Hippocampal formation (tissue), 2 donors: ENCODE measurements at places on chromosomes 2 and 18.

DNA sequence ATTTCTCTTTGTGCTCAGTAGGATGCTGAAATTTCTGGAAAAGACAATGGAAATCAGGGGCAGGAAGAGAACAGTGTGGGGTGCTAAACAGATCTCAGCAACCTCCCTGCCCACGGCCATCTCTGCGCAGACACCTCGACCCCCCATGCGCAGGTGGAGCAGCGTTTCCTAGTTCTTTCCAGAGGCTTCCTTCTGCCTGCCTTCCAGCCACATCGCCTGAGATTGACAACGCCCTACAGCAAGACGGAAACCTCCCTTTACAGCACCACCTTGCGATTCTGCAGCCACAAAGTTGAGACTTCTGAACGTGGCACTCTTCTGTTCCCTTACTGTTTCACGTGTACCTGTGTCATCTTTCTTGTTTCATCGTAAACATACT is 31.4 kb upstream of the CASP8 start:
- no peak for DNase-seq

GRCh38 chr2:25334482-25334881 is 7.2 kb downstream of the DNMT3A start:
- DNase-seq, result no peak

- DNase-seq, result no peak
Measured at GRCh38 chr18:78814766-78815165, 164.9 kb upstream of the SALL3 start.

DNA sequence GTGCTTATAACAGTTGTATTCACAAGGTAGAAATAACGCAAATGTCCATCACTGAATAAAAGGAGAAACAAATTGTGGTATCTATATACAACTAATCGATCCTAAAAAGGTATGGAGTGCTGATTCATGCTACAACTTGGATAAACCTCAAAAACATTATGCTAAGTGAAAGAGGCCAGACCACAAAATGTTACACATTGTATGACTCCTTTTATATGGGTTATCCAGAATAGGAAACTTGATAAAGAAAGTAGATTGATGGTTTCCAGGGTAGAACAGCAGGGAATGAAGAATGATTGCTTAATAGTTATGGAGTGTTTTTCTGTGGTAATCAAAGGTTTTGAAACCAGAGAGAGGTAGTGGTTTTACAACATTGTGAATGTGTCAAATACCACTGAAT is 432.2 kb upstream of the TRIB2 start:
- no peak for DNase-seq

- DNase-seq, result no peak
Measured at GRCh38 chr2:62074233-62074632, 121.7 kb upstream of the B3GNT2 start.

- DNase-seq, result no peak
Measured at GRCh38 chr2:7952046-7952745, 729.7 kb upstream of the ID2 start.

- no peak for DNase-seq
Measured at GRCh38 chr2:98547092-98547790, 61.1 kb downstream of the COA5 start.

DNA sequence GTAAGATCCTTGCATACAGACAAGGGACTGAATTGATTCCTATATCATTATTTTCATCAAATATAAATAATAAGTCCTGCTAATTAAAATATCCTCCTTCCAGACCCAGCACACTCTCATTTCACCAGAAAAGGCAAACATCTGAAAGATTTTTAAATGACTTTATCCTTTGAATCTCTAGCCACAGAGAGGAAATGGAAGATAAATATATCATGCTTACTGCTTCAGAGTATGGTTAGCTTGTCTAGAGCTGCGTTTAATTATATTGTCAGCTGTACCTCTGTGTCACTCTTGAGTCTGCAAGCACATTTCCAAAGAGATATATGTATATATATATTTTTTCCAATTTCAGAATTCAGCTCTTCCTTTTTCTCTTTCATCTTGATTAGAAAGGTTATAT is 232.7 kb downstream of the TRIB2 start:
- no peak for DNase-seq

- no peak for DNase-seq
Measured at GRCh38 chr2:207974216-207974605, 51.1 kb downstream of the PLEKHM3 start.

GRCh38 chr18:45110577-45111501 is 430.2 kb downstream of the SETBP1 start:
- no peak for DNase-seq

DNA sequence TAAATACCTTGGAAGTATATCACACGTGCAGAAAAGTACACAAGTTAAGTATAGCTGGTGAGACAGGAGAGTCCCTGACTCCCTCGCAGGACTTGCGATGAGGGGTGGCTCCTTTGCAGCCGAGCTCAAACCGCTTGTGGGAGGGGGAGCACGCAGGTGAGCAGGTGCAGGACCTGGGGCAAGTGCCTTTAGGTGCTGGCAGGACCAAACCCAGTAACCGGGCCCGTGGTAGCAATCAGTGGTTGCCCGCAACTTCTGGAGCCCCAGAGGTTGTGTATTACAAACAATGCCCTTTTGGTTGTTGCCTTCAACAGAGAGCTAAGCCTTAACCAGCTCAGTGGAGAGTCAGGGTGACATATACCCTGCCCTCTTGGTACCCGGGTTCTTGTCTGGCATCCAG is 132.8 kb downstream of the PARD3B start:
- DNase-seq, result no peak

DNA sequence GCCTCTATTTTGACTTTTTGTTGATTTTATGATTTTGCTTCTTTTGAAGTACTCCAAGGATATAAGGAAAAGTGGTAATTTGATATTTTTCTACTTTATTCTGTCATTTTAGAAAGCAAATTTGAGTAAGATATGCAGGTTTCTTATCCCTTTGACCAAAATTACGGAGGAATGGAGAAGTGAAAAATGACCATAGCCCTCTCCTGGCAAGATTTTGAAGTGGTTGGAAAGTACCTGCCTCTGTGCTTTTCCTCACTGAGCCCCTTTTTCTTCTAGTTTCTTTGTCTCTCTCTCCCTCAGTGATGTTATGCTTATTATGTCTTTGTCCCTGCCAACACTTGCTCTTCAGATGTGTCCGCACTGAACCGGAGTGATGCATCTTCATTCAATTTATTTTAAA is 898.1 kb downstream of the EPHA4 start:
- no peak for DNase-seq

DNA sequence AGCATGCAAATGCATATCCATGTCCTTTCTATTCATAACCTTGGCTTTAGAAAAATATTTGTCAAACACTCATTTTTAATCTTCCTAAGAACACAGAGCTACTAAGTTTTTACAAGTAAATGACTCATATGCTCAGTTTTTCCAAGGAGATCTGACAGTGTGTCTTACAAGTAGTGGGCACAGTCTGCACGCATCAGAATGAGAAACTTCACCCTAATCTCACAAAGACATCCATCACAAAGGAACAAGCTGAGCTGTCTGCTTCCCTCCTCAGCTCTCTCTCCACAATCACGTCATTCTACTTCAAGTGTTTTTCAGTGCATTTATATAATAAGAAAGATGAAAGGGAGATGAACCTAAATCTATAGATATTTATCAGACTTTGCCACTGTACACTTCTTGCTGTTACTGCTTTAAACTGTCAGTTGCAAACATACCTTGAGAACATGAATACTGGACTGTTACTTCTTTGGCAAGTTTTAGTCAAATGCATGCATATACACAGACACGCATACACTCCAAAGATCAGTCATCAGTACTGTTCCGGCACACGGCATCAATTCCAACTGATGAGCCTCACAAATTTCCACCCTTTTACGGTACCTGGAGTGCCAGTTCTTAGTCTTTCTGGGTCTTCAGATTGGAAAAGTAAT is 75.7 kb downstream of the RBMS1 start:
- no peak for DNase-seq

GRCh38 chr2:51368250-51368649 is 336.3 kb upstream of the NRXN1 start:
- no peak for DNase-seq

- DNase-seq, result no peak
Measured at GRCh38 chr2:160039166-160039903, 23.1 kb downstream of the PLA2R1 start.

GRCh38 chr2:190574169-190574568 is 39.6 kb upstream of the NEMP2 start:
- DNase-seq, result no peak

DNA sequence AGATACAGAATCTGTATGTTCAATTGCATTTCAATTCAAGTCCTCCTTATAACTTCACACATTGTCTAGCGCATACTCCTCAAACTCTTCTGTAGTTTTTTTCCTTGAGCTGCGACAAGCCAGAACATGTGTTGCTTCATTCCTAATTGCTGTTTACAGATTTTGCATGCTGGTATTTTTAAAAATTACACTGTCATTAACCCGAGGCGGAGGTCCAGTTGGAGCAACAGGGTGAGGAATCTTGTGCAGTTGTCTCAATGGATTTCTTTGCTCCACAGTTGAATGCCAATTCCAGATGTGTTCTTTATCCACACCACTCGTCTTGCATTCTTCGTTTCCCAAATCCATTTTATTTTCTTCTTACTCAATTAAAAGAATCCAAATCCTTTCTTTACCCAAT is 16.4 kb upstream of the SERPINB13 start:
- no peak for DNase-seq

DNA sequence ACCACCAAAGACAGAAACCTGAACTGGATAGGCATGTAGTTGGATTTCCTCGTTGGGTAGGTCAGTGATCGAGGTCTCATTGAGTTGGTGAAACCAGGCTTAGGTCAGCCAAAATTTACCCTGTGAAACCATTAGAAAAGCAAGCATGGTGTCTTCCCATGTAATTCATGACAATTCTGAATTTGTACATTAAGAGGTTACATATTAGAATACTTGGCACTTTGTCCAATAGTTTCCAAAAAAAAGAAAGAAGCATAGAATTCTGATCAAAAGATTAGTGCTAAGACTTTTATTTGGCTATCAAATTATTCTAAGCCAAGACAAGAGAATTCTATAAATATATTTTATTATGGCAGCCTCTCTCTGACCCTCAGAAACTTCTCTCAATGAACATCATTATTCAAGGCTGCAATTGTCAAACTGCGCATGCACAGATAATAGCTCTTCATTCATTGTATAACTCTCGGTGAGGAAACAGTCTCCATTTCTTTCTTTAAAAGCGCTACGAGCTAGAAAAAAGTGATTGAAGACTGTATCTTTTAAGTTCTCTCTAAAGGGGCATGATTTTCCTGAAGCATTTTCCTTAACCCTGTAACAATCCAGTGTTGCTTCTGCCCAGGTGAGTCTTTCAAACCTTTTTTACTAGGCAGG is 79.1 kb upstream of the MYCN start:
- DNase-seq, result no peak

- no peak for DNase-seq
Measured at GRCh38 chr2:54341656-54342055, 85.6 kb upstream of the TSPYL6 start.

- DNase-seq, result no peak
Measured at GRCh38 chr2:60214626-60214875, 338.9 kb downstream of the BCL11A start.

DNA sequence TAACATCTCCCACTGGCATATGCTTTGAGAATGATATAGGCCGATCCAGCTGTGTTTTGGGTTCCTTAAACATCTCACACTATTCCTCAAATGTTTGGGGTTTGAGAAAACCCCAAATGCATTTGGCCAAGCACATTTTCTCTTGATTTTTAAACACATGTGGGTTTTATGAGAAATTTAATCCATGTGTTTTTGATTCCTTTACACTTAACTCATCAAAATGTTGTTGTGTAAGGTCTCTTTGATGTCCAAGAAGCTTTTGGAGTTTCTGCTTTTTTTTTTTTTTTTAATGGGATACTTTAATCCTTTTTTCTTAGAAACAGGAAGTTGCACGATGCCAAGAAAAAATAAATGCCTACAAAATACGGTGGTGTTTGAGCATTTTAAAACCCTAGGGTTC is 339.8 kb upstream of the TCF4 start:
- no peak for DNase-seq

DNA sequence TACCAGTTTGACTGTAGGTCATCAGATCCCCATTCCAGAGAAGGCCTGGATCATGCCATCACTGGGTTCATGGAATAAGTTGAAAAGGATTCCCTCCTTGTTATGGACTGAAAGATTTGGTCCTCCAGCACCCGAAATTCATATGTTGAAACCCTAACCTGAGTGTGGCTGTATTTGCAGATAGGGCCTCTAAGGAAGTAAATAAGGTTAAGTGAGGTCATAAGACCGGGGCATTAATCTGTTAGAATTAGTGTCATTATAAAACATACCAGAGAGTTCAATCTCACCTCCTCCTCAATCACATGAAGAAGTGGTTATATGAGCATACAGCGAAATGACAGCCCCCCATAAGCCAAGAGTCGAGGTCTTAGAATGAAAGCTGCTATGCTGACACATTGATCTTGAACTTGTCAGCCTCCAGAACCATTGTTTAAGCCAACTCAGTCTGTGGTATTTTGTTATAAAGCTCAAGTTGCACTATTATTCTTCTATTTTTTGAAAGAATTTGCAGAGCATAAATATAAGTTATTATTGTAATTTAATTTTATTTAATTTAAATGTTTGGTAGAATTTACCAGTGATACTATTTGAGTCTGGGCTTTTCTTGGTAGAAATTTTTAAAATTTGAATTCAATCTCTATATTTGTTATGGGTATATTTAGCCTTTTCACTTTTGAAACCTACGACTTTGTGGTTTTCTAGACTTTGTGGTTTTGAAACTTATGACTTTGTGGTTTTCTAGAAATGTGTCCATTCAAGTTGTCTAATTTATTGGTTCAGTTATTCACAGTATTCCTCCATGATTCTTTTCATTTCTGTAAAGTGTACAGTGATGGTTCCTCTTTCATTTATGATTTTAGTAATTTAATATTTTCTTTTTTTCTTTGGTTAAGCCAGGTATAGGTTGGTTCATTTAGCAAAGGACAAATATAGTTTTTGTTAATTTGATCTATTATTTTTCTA is 1206.7 kb upstream of the CDH2 start:
- no peak for DNase-seq

- DNase-seq, result no peak
Measured at GRCh38 chr2:20384953-20385352, 34.3 kb upstream of the PUM2 start.

DNA sequence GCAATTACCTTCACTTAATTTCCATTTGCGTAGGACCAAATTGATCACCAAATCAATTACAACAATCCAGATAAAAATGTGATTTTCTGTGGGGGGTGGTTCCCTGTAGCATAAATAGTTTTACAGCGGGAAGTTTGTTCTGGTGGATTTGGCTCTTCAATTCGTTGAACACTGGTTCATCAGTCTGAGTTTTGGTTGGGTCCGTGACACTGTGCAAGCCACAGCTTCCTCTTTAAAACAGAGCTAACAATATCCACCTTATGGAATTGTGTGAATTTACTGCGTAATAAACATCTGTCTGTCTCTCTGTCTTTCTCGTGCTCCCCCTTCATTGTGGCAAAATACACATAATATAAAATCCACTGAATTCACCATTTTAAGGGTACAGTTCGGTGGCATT is 310.8 kb downstream of the TGIF1 start:
- DNase-seq, result no peak

- no peak for DNase-seq
Measured at GRCh38 chr2:211599146-211599545, 939.5 kb downstream of the ERBB4 start.

DNA sequence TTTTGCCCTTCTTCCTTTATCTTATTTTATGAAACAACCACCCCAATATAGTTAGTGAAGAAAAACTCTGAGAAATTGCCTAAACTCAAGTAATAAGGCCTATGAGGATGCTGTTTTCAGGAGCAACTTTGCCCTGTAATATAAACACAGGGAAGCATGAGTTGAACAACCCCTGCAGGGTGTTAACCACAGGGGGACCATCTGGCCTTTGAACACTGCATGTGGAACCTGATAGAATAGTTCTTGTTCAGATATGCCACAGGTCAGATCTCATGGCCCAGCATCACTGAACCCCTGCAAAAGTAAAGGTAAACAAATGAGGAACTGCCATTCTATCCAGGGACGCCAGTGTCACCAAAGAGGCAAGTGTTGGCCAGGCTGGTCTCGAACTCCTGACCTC is 82.6 kb downstream of the MAPK4 start:
- no peak for DNase-seq
